Activated naive CD8-positive, alpha-beta T cell treated with anti-CD3 and anti-CD28 coated beads, Interleukin-2, amount 10 ng/mL, durations not matched to agents 7 days and 5 days (primary cell): ENCODE measurements at places on chromosomes 16 and 17. TPM values are rescaled to one million over a fixed set of nuclear protein-coding genes. Genes with fewer than 3 reads are reported as not detected.

GRCh38 chr16:55331648-55332185 lies 7.7 kb downstream of the IRX6 start:
- no peaks in the 10 kb centered on the region for H3K4me1 ChIP-seq
- DNase-seq: no peak
- no peak overlapping the region for H3K27ac ChIP-seq
- no peaks in the 10 kb centered on the region for H3K36me3 ChIP-seq
- H3K27me3 ChIP-seq: peaks cover 65% of the 10 kb centered on the region

GRCh38 chr16:71627731-71628181 lies 1.8 kb downstream of the MARVELD3 start:
- H3K27me3 ChIP-seq: peaks cover 34% of the 10 kb centered on the region
- H3K36me3 ChIP-seq: no peaks in the 10 kb centered on the region
- no peak overlapping the region for H3K27ac ChIP-seq
- H3K4me3 ChIP-seq: no peak overlapping the region
- H3K4me1 ChIP-seq: peaks cover 3% of the 10 kb centered on the region
- no peak for DNase-seq

GRCh38 chr17:15442311-15443180 lies 24.9 kb downstream of the CDRT4 start:
- no peak overlapping the region for H3K27ac ChIP-seq
- H3K27me3 ChIP-seq: no peaks in the 10 kb centered on the region
- peaks cover 8% of the 10 kb centered on the region for H3K4me1 ChIP-seq
- no peak for DNase-seq
- peaks cover 33% of the 10 kb centered on the region for H3K36me3 ChIP-seq

The RPUSD1 gene
- 26.6 TPM for total RNA-seq
